ENCODE measurements at places on chromosomes 16 and 17.

DNA sequence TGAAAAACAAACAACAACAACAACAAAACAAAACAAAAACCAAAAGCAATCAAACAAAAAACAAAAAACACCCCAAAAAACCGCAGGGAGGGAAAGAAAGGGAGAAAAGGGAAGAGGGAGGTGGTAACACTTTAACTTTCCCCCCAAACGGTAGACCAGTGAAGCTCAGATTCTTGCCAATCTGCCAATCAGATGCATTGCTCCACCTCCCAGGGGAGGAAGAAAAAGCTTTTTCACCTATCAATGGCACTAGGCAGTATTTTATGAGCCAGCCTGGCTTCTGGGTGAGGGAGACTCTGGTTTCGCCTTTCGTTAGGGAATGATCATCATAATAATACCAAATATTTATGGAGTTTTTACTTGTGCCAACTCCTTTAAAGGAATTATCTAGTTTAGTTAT lies 94.1 kb downstream of the GPR139 start:
- DNase-seq, result no peak

DNA sequence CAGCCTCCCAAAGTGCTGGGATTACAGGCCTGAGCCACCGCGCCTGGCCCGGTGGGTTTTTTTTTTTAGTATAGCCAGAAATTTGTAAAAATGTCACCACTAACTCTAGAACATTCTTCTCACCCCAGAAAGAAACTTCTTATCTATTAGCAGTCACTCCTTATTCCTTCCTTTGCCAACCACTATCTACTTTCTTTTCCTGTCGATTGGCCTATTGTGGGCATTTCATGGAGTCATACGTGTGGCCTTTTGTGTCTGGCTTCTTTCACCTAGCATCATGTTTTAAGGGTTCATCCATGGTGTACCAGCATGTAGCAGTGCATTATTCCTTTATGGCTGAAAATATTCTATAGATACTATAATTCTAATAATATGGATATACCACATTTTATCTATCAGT lies 3.6 kb downstream of the CYB5D2 start:
- DNase-seq, result no peak

- DNase-seq, result no peak
Observed at GRCh38 chr17:14310605-14311004, 9.7 kb downstream of the HS3ST3B1 start.

- DNase-seq, result no peak
Observed at GRCh38 chr16:852451-853185, 52.1 kb upstream of the GNG13 start.

DNA sequence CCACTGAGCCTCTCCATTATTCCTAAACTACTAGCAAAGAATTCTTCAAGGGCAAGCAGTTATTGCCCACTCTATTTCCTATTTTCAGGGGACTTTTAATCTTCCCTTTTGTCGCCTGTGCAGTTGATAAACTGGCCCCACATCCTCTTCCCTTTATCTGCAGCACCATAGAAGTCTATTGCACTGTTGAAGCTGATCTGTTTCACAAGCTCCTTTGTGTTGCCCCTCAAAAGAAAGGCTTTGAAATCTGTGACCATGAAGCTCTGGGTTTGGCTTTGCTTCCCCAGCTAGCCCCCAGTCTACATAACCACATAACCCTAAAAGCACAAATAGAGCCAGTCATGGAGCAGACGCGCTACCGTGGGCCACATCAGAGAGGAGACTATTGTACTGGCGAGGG lies 37.1 kb downstream of the CDRT15 start:
- DNase-seq, result no peak

GRCh38 chr16:48542020-48542473 lies 67.9 kb downstream of the N4BP1 start:
- peak; percentile 82 for DNase-seq

GRCh38 chr17:72259922-72260321 lies 139.1 kb downstream of the SOX9 start:
- no peak for DNase-seq

GRCh38 chr16:48157794-48158193 lies 2.0 kb upstream of the ABCC12 start:
- DNase-seq, result no peak

DNA sequence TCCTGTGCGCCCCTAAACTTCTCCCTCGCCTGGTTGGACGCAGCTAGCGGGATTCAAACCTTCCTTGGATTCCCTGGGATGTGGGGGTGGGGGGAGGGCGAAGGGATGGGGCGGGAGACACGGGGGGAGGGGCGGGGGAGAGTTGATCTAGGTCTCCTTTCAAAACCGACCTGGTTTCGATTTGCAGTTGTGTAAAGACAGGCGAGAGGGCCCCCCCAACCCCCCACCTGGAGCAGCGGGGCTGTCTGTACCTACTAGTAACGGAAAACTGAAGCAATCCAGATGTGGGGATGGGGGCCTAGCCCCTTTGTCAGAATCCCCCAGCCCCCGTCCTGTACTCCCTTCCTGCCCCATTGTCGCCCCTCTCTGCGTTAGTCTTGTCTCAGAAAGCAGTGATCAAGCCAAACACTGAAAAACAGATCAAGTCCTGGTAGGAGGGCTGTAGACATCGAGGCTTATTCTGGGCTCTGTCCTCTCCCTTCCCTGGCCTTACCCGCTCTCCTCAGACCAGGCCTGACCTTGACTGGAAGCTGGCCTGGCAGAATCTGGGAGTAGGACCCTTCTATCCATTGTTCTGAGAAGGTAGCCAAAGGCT lies 902 bp downstream of the DLX4 start:
- no peak for DNase-seq

GRCh38 chr17:60766778-60767190 lies 89.1 kb downstream of the BCAS3 start:
- DNase-seq, result no peak

DNA sequence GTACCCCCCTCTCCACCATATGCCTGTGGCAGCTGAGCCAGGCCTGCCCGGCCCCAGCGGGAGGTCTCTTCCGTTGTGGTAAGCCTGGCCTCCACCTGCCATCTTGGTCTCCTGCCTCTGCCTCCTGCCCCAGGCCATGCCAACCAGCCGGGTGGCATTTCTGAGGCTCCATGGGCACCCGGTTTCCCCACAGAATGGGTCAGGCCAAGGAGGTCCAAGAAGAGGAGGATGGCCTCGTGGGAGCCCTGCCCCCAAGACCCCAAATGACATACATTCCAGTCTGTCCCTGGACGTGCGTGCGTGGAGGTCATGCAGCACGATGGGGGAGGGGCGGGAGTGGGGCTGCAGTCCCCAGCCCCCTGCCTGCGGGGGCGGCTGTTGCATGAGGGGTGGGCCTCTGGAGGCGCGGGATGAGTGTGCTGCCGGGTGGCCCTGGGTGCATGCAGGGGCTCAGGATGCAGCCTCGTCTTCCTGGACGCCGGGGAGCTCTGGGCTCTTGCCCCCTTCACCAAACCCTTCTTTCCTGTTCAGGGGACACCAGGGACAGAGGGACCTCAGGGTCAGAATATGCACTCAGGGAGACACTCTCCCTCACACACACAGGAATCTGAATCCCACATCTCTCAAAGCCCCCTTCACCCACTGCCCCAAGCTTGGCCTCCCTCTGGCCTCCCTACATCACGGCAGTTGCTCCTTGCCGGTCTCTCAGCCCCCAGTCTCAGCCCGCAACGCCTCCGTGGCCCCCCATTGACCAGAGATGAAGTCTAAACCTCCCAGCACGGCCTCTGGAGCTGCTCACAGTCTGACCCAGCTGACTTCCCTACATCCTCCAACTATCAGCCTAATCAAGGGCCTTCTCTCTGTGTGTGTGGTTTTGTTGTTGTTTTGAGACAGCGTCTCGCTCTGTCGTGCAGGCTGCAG lies 16.0 kb upstream of the NCBP3 start:
- no peak for DNase-seq

- no peak for DNase-seq
Observed at GRCh38 chr16:70736465-70737376, 50.9 kb upstream of the MTSS2 start.

DNA sequence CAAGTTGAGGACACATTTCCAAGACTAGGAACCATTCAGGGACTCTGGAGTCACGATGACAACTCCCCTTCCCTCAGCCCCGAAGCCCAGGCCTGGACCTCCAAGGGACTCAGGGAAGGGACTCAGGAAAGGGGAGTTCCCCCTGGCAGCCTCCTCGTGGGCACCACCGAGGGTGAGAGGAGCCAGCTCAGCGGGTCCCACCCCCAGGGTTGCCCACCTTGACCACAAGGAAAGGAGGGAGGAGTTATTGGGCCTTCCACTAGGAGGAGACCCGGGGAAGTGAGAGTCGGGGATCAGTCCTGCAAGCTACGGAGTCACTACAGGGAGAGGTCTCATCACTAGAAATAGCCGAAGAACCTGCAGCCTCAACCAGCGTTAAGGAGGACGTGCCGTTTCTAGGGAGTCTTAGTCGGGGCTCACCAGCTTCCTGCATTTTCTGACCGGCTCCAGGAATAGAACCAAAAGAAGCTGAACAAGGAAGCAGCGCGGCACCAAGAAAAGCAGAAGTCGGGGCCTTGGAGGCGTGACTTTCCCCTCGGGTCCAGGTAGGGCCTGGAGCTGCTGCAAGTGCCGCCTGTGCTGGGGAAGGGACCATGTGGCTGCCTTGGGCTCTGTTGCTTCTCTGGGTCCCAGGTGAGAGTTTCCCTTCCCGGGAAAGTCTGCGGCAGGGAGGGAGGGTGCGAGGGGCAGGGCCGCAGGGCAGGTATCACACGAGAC lies at the start of gene CD300A:
TSS of gene CD300A (plus strand) at position 524 of the 717 bp plus-strand sequence. CDS start at position 594, 70 bp downstream.
- DNase-seq, result no peak

- DNase-seq, result no peak
Observed at GRCh38 chr17:15928286-15928785, 16.6 kb upstream of the ADORA2B start.

GRCh38 chr17:6927290-6928126 lies 68.3 kb upstream of the ALOX12 start:
- no peak for DNase-seq

GRCh38 chr16:19705146-19705501 lies 12.9 kb downstream of the KNOP1 start:
- DNase-seq, result no peak

GRCh38 chr17:16287563-16288027 lies 65.7 kb downstream of the CENPV start:
- DNase-seq, result no peak

DNA sequence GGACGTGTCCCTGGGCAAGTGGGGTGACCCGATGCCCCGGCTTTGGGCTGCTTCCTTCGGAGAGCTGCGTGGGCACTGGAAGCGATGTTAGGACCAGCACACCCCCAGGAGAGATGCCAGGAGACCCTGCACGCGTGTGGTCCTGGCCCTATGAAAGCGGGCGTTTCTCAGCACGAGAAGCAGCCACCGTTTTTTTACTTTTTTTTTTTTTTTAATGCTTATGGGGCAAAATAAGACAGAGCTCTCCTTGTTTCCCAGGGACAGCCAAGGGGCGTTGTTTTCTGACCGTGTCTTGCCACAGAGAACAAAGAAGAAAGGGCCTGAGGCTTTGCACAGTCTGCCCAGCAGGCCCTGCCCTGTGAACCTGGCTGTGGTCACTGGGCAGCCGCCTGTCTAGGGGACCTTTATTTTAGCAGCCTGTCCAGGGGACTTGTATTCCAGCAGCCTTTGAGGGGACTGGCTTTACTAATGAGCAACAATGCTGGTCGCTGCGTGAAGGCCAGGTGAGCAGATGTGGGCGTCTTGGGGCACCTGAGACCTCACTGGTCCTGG lies 996 bp downstream of the SLC25A10 start:
- DNase-seq, result no peak
